ENCODE measurements at places on chromosomes 6 and 20.
A peak's percentile ranks its signal among the peaks of the same experiment; 100 is the strongest.

DNA sequence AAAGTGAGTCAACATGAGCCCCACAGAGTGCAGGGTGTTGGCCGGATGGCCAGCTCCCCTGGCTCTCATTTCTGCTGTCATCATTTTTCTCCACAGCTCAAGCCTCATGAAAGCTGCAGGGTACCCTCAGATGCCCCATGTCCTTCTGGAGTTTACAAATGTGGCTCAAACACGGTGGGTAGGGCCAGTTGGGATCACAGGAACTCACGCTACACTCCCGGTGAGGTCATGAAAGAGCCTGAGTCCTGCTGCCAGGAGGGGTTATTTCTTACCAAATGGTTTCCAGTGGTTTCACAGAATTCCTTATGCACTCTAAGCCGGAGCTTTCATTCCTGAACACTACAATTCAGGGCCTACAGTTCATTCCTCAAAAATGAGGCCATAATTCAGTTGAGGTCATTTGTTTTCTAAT is 78.7 kb downstream of the TMEM170B start:
- no peak for DNase-seq

DNA sequence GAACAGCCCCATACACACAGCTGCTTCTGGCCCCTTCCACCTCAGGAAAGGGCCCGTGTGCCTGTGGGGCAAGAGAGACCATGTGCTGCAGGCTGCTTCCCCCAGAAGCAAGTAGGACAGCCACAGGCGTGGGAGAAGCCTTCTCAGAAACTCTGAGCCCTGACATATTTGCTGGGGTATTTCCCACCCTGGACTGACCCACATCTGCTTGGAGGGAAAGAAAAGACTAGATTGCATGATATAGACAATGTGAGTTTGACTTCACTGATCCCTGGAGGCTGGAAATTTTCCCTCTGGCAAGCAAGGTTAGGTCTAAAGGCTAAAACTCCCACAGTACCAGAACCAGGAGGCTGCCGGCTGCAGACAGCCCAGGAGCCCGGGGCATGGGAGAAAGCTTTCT is 213.3 kb upstream of the SSTR4 start:
- no peak for DNase-seq

DNA sequence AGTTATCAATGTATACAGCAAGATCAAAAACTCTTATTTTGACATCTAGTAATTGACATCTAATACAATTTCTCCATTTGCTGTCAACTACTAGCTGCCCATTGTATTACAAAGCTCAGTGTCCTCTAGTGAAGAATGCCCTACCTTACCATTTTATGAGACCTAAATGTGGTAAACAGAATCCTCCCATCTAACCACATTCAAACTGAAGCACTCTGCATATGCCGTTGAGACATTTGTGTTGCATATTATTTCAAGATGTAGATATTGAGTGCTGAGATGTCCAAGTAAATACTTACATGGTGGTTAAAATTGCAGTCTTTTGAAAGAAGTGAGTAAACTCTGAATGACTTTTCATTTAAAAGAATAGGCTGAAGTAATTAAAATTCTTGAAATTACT is 597 bp upstream of the GLYATL3 start:
- DNase-seq = no peak

- no peak for DNase-seq
Measured at GRCh38 chr6:89372506-89372901, 20.0 kb upstream of the UBE2J1 start.

GRCh38 chr6:87364602-87365252 is 20.1 kb downstream of the C6orf163 start:
- DNase-seq = no peak

- DNase-seq = no peak
Measured at GRCh38 chr6:15387118-15387517, 141.2 kb downstream of the JARID2 start.

DNA sequence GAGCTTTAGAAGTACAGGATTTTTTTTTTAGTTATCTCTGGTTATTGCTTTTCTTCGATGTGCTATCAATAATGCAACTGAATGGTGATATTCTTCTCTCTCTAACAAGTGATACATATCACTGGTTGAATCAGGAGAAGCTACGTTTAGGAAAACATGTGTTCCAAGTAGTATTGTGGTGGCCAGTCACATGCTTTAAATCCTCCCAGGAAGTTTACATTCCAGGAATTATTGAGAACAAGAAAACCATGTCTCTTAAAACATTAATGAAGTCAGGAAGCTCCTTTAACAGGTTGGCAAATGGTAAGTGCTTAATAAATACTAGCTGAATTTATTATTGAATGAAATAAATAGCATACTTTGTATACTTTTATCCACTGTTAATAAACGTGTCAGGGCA is 371.1 kb downstream of the BCKDHB start:
- no peak for DNase-seq

- DNase-seq = no peak
Measured at GRCh38 chr6:192313-192664, 100.0 kb upstream of the DUSP22 start.

DNA sequence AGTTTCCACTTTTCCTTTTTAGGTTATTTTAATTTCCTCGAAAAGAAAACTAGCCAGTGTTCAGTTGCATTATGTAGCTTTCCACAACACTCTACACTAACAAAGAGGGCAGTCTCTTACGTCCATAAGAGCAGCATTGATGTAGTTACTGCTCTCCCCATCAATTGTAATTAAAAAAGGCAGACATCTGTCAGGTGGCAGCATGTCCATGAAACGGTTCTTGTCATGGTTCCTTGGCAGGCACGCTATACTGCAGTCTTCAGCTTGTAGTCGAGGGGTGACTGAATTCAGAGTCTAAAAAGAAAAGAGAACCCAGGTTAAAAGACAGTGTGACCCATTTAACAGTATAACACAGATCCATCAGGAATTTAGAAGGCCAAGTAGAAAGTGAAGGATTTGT is 80.1 kb upstream of the THEMIS start:
- no peak for DNase-seq

GRCh38 chr6:12536416-12536815 is 180.2 kb upstream of the PHACTR1 start:
- DNase-seq = no peak

DNA sequence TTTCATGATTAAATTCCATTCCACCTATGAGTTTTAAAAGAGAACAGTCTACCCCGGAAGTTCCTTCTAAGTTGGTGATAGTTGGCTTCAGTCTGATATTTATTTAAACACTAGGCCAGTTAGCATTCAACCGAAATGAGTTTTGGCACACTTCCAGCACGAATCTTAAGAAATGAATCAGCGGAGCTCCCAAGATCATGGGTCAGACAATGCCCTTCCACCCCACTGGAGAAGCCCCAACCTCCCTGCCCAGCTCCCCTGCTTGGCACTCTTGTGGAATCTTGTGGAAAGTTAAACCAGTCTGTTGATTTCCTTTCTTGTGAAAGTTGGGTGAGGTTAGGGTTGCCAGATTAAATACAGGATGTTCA is 64.3 kb downstream of the MKKS start:
- no peak for DNase-seq

- DNase-seq = no peak
Measured at GRCh38 chr6:158780988-158781691, 38.0 kb downstream of the EZR start.

DNA sequence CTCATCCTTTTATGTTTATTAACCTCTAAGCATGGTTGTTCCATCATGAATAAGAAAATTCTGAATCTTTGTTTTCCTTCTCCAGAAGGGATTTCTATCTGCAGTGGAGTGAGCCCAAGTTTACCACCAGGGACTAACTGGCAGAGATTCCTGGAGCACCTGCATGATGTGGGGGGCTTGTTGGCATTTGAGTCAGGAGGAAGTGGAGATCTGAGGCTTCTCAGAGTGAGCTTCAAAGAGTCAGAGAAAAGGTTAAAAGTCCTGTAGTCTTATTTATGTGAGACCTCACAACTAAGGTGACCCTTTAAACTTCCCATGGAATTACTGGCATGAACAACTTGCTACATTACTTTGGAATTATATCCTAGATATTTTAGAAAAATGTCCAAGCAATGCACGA is 138.1 kb upstream of the SLC24A3 start:
- no peak for DNase-seq

- no peak for DNase-seq
Measured at GRCh38 chr6:68636666-68637065, 1.6 kb downstream of the ADGRB3 start.

DNA sequence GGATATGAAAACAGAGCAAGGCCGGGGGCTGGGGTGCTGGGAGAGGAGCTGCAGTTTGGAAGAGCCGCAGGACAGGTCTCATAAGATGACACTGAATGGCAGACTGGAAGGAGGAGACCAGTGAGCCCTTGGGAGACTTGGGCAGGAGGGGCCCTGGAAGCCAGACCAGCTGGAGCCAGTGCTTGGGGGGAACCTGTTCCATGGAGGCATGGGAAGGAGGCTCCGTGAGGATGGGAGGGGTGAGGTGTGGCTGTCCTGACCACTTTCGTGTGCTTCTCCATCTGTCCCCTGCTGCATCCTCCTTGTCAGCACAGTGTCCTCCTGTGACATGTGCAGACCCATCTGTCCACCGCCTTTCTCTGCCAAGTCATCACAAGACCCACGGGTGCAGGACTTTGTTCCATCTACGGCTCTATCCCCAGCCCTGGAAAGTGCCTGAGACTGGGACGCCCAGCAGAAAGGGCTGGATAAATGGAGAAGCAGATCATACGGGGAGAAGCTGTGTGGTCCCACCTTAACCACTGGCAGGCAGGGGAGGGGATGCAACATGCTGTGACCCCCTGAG is 84.8 kb upstream of the MPC1 start:
- no peak for DNase-seq

DNA sequence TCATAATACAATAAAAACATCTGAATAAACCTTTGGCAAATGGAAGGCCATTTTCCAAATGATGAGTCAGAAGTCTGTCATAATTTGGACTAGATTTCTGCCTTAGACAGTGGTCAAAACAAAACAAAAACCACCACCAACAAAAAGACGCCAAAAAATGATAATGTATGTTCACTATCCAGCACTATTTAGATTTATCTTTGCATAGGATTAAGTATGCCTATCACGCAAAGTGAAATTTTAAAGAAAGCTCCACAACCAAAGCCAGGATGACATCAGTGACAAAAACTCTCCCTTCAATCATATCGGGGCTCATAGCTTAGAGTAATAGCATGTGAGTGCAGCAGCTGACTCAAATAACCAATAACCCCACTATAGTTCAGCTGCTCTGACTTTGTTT is 201.9 kb downstream of the MOXD1 start:
- DNase-seq = no peak

GRCh38 chr6:89500611-89501010 is 67.7 kb downstream of the ANKRD6 start:
- no peak for DNase-seq

DNA sequence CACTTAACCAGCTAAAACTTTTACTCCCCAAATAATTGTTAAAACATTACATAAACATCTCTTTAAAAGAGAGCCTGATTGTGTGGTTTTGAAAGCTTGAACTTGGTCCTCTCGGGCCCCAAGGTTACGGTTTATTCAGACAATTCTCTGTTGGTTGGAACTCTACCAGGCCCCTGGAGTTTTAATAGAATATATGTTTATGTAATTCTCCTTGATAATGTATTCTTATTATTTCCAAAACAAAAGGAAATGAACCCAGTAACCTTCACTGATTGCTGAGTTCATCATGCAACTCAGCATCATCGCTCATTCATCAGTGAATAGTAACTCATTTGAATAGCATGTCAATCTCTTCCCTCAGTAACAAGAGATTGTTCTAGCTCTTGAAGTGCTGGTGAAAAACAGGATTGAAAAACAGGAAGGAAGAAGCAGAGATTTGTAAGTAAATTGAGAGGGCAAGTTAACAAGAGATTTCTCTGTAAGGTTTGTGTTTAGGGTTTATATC is 464.5 kb upstream of the MARCKS start:
- DNase-seq = no peak

DNA sequence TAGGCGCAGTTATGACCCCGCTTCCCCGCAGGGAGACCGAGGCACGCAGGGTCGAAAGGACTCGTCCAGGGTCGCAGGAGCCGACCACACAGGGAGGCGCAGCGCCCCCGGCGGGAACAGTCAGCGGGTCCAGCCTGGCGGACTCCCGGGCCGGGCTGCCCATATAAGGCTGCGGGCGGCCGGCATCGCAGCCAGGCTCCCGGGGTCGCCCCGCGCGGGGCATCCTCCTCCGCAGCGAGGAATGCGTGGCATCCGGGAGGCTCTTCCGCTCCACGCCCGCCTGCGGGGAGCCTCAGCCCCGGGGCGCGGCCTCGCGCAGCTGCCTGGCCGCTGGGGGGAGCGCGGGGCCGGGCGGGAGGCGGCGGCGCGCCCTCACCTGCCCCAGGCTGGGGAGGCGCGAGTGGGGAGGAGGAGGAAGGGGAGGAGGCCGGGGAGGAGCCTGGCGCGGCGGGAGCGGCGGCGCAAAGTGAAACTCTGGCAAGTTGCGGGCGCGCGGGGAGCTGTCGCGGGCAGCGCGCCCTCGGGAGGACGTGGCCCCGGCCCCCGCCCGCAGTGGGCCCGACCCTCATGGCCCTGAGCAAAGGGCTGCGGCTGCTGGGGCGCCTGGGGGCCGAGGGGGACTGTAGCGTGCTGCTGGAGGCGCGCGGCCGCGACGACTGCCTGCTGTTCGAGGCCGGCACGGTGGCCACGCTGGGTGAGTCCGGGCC is at the start of gene SYNJ2:
SYNJ2 (plus strand) TSS at position 469 of the 707 bp plus-strand sequence; CDS start at position 568, 99 bp downstream.
- peak; percentile 81 for DNase-seq

- no peak for DNase-seq
Measured at GRCh38 chr6:162416831-162417537, 310.6 kb downstream of the PRKN start.

DNA sequence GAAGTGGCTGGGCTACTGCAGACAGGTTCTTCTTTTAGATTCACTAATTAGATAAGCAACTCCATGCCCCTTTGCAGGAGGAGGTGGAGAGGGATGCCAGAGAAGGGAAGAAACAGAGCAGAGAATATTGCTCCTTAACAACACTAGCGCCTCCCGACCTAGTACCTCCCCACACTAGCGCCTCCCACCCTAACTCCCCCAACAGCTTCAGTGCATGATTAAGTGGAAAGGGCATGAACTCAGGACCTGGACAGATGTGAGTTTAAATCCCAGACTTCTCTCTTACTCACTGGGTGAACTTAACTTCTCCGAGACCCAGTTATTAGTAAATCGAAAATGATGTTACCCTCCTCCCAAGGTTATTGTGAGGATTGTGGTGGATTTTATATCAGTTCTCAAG is 25.7 kb downstream of the STX11 start:
- no peak for DNase-seq

DNA sequence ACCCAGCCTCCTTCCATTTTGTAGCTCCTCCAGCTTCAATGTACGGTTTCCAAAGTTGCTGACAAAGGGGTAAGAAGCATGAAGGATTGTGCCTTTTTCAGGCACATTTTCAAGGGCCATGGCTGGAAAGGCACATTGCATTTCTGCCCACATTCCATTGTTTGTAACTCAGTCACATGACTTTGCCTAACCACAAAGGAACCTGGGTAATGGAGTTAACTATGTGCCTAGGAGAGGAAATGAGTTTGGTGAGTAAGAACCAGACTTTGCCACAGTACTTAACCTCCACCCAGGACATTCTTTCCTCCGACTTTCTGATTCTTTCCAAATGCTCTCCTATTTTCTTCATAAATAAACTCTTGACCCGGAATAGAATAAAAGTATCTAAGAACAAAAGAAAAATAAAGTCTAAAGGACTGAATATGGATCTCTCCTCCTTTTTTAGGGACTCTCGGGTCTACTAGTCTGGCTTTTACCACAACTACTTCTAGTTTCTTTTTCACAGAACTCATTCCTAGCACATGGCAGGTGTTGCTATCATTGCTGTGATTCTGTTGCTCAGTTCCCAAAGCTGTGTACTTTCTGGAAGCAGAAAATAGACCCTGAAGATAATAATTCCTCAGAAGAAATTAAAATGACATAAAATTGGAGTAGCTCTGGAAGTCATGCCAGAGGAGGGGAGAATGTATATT is 81.5 kb upstream of the ISM1 start:
- DNase-seq = no peak

- no peak for DNase-seq
Measured at GRCh38 chr6:158610319-158610968, 34.1 kb downstream of the DYNLT1 start.

All from CD4-positive, alpha-beta T cell treated with Interleukin-4 for 4 hours (primary cell).